ENCODE measurements at places on chromosomes 2 and 18.

GRCh38 chr18:24014062-24014985 lies at the start of gene TTC39C:
Gene TTC39C (plus strand): TSS chr18:24014754. CDS start chr18:24014872, 118 bp downstream.
- peak; percentile 65 for DNase-seq

GRCh38 chr2:39837856-39838453 lies 58.9 kb upstream of the THUMPD2 start:
- DNase-seq = no peak

DNA sequence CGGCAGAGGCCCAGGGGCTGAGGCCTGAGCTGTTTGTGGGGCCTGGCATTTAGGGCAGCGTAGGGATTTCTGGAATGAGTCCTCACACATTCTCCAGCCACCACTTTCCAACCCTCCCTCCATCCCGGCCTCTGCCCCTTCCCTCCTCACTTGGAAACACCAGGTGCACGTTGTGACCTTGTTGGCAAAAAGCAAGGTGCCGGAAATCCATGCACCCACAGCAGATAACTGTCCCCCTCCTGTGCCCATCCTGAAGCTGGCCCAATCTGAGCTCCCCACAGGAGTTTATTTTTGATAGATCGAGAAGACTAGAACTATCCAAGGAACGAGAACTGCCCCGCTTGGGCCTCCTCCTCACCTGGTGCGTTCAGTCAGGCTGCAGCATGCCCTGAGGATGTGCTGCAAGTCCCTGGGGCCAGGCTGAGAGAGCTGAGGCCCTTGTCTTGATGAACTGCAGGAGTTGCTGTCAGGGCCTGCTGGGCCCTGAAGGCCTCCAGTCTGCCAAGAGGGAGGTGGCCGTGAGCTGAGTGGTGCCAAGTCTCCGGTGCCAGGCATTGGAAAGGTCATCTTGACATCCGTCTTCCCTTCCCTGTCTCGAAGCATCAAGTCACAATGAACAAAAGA lies 55.8 kb downstream of the CTIF start:
- DNase-seq = no peak

DNA sequence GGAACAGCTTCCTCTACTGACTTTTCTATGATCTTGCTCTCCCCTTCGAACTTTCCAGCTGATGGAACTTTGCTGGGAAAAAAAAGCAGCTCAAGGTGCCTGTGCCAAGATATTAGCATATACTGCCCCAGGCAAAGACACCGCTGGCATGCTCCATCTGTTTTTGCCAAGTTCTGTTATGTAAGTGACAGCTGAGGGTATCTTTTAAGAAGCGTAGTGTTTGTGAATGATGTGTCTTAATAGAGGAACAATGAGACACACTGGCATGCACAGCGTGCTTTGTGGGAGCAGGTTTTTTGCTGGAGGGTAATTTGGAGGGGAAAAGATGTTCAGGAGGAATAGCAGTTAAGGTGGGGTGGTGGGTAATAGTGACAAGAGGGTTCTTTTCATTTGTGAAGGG lies 47.8 kb downstream of the SLC4A3 start:
- no peak for DNase-seq

DNA sequence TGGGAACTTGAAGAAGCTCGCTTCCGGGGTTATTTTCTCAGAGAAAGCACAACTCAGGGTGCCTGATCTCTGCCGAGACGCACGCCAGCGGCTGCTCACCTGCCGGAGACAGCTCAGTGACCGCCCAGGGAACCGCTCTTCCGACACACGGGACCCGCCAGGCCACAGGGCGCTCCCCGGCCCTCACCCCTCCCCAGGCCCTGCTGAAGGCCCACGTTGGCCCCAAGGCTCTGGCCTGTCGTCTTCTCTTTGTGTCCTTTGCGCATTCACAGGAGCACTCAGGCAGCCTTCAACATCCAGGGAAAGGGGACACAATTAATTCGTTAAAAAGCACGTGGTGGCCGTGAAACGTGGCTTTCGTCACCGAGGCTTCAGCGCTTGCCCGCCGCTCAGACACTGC lies 276.3 kb upstream of the SALL3 start:
- DNase-seq = no peak

DNA sequence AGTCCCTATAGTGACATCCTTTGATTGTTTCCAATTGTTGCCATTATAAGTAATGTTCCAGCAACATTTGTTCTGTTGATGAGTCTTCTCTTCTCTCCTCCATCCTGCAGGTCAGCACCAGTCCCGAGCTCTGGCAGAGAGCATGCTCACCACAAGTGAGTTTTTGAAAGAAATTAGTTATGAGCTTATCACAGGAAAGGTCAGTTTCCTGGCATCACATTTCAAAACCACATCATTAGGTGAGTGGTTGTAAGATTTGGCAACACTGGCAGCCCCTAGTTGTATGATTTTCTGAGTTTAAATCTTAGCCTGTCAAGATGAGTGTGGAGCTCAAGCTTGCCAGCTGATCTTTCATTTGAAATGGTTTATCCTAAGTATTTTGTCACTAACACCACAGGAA lies 149.6 kb downstream of the ESCO1 start:
- DNase-seq = no peak

DNA sequence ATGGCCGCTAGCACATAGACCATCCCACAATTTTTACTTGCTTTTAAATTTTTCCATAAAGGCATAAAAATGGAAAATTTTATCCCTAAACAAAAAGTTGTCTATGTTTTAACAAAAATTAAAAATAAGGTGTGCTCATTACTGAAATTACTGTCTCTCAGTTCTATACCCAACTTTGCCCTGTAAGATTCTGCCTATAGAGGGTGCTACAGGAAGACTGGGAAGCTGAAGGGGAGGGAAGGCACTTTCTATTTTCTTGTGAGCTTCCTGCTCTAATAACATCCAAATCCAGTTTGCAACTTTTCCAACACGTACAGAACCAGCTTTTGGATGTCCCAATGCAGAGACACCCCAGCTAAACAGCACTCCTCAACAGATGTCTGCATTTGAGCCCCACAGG lies 666.9 kb downstream of the PLCL1 start:
- DNase-seq = no peak
